ENCODE measurements at places on chromosomes 3 and 15.

- no peak for DNase-seq
These were observed 24.2 kb downstream of the WDR93 start for GRCh38 chr15:89714775-89715174.

DNA sequence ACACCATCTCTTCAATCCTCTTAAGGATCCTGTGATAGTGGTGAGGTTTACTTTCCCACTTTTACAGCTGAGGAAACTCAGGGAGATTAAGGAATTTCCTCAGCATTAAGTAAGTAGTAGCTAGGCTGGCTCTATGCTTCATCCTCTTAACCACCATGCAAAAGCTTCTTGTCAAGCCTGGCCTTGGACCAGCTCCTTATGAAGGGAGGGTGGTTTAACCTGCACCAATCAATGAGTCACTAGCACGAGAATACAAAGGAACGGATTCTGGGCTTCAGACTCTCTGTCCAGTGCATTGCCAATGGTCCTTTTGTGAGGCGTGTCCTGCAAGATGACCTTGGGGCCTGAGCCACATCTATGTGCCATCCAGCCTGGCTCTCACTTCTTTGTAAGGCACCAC is 202.0 kb upstream of the CFAP20DC start:
- no peak for DNase-seq

GRCh38 chr3:99768126-99768525 is 49.5 kb upstream of the CMSS1 start:
- DNase-seq, result no peak

DNA sequence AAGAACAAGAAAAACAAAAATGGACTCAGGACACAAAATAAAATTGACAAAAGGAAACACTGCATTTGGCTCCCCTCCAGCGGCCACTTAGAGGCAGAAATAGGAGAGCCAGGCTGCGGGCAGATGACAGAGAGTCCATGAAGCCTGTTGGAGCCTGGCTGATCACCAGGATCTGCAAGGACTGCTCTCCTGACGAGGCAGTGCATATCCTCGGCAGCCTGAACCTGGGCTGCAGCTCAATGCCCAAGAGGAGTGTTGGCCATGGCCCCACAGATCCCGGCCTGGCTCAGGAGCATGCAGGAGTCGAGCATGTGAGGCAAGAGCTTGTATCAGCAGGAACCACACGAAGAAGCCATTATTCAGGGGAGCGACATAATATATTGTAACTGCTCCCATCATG is 199.8 kb downstream of the STT3B start:
- DNase-seq, result no peak

- no peak for DNase-seq
These were observed 106.5 kb downstream of the LIPC start for GRCh38 chr15:58538225-58538727.

DNA sequence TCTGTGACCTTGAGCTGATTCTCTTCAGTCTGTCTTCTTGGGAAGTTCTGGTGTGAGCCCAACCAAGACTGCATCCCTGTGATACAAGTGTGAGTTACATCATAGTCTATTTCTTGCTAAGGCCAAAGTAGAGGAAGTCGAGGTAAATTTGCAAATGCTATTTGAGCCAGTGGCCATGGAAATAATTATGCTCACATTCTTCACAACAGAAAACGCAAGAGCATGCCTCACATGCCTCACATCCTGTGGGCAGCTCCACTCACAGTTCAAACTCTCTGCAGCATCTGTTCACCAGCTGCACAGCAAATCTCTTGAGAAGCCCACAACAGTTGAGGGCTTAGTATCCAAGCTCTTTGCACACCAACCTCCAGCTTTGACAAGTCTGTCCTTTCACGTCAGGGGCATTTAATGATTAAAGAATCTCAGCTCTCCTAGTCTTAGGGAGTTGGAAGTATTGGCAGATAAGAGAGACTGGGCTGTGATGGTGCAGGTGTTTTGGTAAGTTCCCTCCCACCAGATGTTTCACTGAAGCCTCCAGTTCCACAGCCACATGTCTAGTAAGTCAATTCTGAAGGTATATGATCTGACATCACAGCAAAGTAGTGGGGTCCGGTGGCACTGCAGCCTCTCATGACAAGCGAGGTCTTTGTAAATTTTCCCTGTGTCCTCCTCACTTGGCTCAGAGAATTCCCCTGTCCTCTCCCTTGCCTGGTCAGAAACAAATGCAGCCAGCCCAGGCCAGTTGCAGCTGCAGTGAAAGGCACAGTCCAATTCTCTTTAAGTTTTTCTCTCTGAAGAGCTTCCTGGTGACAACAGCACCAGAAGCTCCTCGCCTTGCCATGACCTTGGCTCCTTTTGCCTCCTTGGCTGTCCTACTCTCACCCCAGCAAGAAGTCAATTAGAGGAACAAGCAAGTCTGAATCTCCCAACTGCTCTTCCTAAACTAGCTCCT is 166.1 kb downstream of the SSR3 start:
- no peak for DNase-seq

DNA sequence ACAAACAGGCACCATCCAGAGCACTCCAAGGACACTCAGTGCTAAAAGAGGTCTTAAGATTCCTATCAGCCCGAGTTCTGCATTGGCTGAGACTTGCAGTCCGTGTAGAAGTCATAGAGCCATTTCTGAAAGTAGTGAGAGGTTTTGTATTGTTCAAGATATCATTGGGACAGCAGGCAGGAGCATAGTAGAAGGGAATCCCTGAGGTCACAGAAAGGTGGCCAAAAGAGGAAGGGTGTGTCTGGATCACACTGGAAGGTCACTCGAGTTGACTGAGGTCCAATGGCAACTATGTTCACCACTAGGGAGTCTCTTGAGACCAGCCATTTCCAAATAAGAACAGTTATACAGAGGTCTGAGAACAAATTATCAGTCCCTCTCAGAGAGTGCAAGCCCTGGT is 468.3 kb downstream of the EPHB1 start:
- DNase-seq, result no peak

DNA sequence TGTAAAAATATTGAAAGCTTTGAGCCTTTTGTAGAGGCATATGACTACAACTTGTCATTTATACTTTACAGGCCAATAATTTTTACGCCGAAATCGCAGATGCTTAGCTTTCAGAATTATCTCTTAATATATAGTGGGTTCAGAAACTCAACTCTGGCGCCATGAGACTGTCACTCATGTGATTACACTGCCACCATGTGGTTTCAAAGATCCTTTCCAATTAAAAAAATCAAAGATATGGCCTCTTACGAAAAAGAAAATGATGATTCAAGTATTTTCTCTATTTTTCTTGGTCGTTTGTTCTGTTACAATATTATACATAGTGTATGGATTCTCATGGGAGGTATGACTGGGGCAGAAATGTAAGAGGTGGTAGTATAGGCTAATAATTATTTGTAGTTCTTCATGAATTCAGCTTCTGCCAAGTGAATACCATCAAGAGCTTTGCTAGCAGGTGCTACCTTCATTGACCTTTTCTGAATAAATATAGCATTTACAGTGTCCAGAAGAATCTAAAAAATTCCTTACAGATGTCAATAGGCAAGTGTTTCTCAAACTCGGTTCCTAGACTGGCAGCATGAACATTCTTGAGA is 751.7 kb upstream of the GOLIM4 start:
- DNase-seq, result no peak

DNA sequence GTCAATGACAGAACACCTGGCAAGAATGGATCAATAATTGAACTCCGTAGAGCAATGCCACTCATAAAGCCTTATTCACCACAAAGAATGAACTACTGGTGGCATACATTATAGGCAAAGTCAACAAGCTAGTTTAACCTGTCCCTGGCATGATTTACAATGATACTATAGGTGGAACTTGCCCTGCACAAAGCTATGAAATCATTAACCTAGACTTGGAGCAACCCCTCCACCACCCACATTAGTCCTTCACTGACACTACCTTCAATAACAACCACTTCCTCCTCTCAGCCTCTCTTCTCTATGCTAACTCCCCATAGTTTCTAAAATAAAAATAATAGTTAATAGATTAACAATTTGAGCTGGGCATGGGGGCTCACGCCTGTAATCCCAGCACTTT is 54.4 kb downstream of the ACAP2 start:
- DNase-seq, result no peak

DNA sequence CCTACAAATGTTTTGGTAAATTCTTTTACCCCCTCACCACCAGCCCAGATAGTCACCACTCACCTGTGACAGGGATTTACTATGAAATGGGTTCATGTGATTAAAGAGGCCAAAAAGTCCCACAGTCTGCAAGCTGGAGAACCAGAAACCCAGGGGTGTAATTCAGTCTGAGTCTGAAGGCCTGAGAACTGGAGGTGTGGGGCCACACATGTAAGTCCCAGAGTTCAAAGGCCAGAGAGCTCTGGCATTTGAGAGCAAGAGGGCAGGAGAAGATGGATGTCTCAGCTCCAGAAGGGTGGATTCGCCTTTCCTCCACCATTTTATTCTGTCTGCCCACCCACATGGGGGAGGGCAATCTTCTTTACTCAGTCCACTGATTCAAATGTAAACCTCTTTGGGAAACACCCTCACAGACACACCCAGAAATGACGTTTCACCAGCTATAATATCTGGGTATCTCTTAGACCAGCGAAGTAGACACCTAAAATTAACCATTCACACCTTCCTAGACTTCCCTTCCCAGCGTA is 11.9 kb downstream of the RTP3 start:
- DNase-seq, result peak; percentile 43

GRCh38 chr3:155805204-155805801 is 775 bp downstream of the C3orf33 start:
- DNase-seq, result no peak

GRCh38 chr3:42906070-42906847 is at the start of gene ZNF662:
Gene ZNF662, plus strand, starts transcription at chr3:42906142. Its CDS starts 1,973 bp downstream, at chr3:42908115.
- DNase-seq, result peak; percentile 90

GRCh38 chr3:111979434-111980038 is 710 bp downstream of the ABHD10 start:
- no peak for DNase-seq

DNA sequence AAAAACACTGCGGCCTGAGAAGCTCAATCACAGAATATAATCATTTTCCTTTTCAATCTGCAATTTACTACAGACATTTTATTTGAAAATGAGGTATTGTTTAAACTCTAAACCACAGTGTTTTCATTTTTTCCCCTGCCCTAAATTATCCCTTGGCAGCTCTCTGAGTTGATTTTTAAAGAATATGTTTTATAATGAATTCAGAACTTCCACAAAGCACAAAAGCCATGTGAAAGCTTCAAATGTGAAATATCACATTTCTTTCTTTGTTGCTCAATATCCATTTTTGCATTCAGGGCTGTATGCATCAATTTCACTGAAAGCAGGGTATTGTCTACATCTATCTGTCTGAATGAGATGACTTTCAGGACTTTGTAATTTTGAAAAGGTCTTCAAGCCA is 813.6 kb upstream of the ALCAM start:
- no peak for DNase-seq

DNA sequence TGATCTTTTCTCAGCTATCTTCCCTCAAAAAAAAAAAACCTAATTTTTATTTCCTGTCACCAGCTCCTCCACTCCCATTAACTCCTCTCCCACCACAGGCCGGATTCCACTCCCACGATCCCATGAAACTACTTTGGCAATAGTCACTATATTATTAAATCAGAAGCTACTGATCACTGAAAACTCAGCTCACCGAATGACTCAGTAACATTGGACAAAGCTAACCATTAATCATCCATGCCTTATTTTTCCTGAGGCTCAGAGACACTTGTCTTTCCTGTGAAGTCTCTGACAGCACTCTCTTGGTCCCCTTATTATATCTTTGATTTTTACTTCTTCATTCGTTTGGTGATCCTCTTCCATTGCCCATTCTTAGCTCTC is 260.2 kb downstream of the CGGBP1 start:
- DNase-seq, result no peak

- no peak for DNase-seq
These were observed 12.4 kb upstream of the CHRM5 start for GRCh38 chr15:33955945-33956344.

- no peak for DNase-seq
These were observed 244.9 kb downstream of the FAM43A start for GRCh38 chr3:194930377-194931204.

DNA sequence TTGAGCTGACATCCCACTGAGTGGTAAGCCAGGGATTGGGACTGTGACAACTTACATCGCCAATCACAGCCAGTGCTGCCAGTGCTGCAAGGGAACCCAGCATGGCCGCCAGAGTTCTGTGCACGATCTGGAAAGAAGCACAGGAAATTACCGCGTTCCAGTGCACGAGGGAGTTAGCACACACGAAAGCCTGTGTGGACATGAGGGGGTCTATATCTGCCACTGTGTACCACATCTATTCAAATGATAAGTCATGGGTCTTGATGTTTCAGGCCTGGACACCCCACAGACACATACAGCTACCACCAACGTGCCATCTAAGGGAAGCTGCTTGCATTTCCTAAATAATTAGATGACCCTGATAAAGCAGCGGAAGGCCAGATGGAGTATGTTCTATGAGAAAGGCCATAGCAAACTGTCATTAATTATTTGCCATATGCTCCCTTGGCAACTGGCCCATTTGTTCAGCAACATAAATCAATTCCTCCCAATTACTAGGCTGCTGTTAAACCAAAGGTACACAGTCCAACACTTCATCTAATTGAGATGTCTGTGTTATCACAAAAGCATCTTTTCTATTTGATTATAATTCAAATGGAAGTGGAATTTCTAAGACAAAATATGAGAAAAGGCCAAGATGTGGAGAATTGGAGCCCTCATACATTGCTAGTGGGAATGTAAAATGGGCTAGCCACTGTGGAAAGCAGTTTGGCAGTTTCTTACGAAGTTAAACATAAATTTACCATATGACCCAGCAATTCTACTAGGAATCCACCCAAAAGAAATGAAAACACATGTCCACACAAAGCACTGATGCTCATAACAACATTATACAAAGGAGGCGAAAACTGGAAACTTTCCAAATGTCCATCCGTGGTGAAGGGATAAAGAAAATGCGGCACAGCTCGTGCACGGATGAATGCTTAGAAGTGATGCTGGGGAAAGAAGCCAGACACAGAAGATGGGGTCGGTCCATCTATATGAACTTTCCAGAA is 108.3 kb downstream of the OCA2 start:
- DNase-seq, result no peak

DNA sequence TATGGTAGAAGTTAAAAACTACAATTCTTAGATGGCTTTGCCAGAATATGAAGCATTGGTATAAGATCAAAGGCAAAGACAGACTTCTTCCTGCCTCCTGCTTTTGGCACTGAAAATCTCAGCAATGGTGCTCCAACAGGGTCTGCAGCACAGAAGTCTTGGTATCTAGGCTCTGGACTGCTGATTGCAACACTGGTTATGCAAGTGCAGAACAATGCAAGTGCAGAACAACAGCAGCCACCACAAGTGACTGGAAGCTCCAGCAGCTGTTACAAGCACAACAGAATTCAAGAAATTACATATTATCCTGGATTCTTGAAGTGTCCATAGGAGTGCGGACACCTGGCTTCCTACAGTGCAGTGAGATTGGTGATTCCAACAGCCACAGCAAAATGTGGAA is 33.7 kb downstream of the ZBTB20 start:
- no peak for DNase-seq

- DNase-seq, result peak; percentile 90
These were observed 79.8 kb downstream of the PLCH1 start for GRCh38 chr3:155664925-155665695.

DNA sequence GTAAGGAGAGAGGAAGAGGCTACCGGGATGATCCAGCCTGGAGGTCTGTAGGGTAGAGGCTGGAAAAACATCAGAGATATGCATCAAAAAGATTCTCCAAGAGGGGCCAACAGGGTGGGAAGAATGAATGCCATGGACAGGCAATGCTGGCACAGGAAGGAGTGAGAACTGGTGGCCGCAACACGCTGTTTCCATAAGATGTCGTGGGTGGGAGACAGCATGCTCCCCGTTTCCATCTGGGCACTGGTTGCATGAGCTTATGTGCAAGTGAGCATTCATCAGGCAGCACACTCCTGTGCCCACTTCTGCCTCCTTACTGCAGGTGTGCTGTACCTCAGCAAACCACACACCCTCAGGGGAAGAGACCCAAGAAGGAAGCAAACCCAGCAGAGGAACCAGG is 59.4 kb downstream of the GABRB3 start:
- no peak for DNase-seq

All from lower leg skin (tissue), 4 donors.